Astrocyte (in vitro differentiated cells and primary cell): ENCODE measurements at places on chromosomes 7 and 10. TPM values are rescaled to one million over a fixed set of nuclear protein-coding genes. Genes with fewer than 3 reads are reported as not detected.
A peak's percentile ranks its signal among the peaks of the same experiment; 100 is the strongest.

FGL2 gene
- not detected in 2 replicates for total RNA-seq

DNA sequence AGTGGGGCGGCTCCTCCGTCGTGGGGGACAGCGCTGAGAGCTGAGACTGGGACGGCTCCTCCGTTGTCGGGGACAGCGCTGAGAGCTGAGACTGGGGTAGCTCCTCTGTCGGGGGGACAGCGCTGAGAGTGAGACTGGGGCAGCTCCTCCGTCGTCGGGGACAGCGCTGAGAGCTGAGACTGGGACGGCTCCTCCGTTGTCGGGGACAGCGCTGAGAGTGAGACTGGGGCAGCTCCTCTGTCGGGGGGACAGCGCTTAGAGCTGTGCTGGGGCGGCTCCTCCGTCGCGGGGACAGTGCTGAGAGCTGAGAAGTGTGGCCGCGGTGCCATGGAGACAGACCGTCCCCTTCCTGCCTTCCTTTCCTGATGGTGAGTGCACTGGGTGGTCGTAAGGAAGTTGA, 136.4 kb downstream of the DYNC2I1 start:
- no peak overlapping the region for H3K4me3 ChIP-seq
- DNase-seq = no peak
- H3K4me1 ChIP-seq = no peaks in the 10 kb centered on the region
- no peak overlapping the region for H3K27ac ChIP-seq

DNA sequence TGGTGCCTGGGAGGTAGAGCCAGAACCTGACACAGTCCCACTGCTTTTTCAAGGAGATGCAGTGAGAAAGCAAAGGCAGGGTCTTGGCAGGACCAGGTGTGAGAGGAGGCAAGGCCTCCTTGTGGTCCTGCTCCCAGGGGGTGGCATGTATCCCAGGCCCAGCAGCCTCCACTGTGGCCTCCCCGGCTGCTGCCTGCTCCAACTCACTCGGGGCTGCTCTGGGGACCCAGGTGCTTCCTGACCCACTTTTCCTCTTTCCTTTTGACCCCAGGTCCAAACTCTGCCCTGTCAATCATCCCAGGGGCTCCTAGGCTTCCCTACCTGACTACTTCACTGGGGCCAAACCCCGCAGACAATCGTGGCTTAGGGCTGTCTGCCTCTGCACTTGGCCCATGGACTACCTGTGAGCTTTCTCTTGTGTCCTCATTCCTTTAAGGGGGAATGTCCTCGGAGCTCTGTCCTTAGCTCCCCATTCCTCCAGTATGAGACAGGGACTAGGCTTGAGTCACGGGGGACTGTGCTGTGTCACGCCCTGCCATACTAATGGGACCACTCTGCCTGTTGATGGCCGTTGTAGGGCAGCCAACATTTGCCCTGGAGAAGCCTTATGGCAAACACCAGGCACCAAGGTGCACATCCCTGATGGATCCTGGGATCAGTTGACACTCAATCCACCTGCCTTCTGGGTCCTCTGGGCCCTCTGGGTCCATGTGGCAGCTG, 1.1 kb upstream of the AEBP1 start:
- H3K36me3 ChIP-seq = no peaks in the 10 kb centered on the region
- no peak overlapping the region for H3K4me3 ChIP-seq
- peaks cover 29% of the 10 kb centered on the region for H3K4me1 ChIP-seq
- H3K27me3 ChIP-seq = no peaks in the 10 kb centered on the region
- H3K27ac ChIP-seq = no peak overlapping the region
- no peak for DNase-seq

SLC13A1 gene
- not detected in 2 replicates for total RNA-seq

DNA sequence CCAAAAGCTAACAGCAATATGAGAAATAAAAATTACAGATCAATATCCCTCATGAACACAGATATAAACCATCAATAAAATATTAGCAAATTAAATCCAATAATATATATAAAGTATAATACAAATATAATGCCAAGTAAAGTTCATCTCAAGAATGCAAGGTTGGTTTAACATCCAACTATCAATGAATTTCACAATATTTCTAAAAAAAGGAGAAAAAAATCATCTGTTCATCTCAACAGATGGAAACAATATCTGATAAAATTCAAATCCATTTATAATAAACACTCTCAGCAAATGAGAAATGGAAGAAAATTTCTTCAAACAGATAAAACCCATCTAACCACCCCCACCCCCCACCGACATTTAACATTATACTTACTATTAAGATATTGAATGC, 86.9 kb downstream of the SIRT1 start:
- DNase-seq = no peak
- H3K27ac ChIP-seq = no peak overlapping the region
- H3K4me3 ChIP-seq = no peak overlapping the region
- peaks cover 19% of the 10 kb centered on the region for H3K36me3 ChIP-seq
- no peaks in the 10 kb centered on the region for H3K27me3 ChIP-seq
- no peaks in the 10 kb centered on the region for H3K4me1 ChIP-seq

DNA sequence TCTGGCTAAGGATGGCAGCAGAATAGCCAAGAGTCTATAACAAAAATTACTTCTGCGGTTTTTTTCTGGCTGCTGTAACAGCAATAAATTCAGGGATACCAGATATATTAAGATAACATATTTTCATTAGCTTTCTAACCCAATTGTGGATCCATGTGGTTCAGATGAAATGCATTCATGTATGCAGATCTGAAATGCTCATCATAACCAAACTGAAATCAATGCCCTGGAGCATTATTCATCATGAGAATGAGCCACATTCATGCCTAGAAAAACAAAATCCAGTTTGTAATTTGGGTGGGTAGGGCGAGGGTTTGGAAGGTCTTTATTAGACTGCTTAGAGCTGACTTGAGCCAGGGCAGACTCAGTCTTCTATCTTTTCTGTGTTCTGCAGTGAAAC, 69.8 kb upstream of the SEMA3A start:
- no peak overlapping the region for H3K27ac ChIP-seq
- no peaks in the 10 kb centered on the region for H3K36me3 ChIP-seq
- H3K27me3 ChIP-seq = no peaks in the 10 kb centered on the region
- H3K4me1 ChIP-seq = peaks cover 7% of the 10 kb centered on the region
- DNase-seq = peak; percentile 36
- no peak overlapping the region for H3K4me3 ChIP-seq

GRCh38 chr10:72201293-72201692, 14.5 kb upstream of the ANAPC16 start:
- H3K4me3 ChIP-seq = no peak overlapping the region
- H3K36me3 ChIP-seq = no peaks in the 10 kb centered on the region
- H3K27ac ChIP-seq = no peak overlapping the region
- DNase-seq = no peak
- no peaks in the 10 kb centered on the region for H3K4me1 ChIP-seq
- no peaks in the 10 kb centered on the region for H3K27me3 ChIP-seq

DNA sequence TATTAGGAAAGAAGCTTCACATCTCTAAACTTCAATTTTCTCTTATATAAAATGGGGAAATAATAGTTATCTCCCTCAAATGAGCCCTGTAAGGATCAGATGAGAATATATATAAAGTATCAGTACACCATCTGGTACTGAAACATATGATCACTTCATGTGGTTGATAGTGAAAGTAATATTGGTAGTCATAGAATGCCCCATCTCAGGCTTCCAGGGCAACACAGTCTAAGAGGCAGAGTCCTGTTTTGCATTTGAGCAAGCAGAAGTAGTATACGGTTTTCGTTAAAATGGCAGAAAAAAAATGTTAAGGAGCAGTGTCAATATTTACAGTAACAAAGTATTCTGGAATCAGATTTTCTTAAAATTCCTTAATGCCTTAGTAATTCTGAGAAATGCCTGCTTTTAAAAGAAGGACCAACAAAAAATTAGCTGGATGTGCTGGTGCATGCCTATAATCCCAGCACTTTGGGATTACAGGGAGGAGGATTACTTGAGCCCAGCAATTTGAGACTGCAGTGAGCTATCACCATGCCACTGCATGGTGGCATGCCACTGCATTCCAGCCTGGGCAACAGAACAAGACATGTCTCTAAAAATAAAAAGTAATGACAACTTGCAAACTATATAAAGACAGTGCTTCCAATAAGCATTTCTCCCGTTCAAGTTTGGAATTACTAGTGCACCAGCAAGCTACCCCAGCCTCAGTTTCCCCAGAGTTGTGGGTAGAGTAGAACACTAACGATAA, 19.8 kb downstream of the KBTBD2 start:
- no peak overlapping the region for H3K4me3 ChIP-seq
- no peak for DNase-seq
- no peaks in the 10 kb centered on the region for H3K27me3 ChIP-seq
- no peaks in the 10 kb centered on the region for H3K4me1 ChIP-seq
- H3K27ac ChIP-seq = no peak overlapping the region
